ENCODE measurements at places on chromosomes 12 and 14.

DNA sequence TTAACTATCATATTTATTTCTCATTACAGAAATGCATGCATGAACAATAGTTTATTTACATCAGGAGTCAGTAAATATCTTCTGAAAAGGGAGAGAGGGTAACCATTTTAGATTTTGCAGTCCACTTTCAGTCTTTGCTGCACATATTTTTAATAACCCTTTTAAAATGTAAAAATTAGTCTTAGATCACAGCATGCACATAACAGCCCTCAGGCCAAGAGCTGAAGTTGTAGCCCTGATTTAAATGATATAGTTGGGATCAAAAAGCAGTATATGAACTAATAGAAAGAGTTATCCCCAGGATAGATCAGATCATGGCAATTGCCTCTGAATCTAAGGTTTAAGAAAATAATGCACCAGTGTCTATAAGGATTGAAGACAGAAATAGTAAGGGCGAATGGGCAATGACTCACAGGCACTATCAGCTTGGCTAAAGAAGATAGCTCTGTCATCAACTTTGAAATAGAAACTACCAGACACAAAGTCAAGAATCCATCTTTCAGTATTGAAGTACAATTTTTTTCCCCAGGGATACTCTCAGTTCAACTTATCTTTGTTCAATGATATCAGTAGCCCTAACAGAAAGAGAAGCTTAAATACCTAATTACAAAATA lies 13.1 kb upstream of the CLEC7A start:
- DNase-seq = no peak

GRCh38 chr12:130152386-130152785 lies 9.9 kb upstream of the FZD10 start:
- no peak for DNase-seq

- no peak for DNase-seq
These were observed 46.9 kb downstream of the EFCAB11 start for GRCh38 chr14:89907655-89908054.

- DNase-seq = no peak
These were observed 54.9 kb downstream of the SLC16A7 start for GRCh38 chr12:59650588-59651228.

- DNase-seq = no peak
These were observed 14.9 kb downstream of the ITGA7 start for GRCh38 chr12:55692631-55693322.

GRCh38 chr12:42278128-42278510 lies 40.1 kb upstream of the YAF2 start:
- no peak for DNase-seq

DNA sequence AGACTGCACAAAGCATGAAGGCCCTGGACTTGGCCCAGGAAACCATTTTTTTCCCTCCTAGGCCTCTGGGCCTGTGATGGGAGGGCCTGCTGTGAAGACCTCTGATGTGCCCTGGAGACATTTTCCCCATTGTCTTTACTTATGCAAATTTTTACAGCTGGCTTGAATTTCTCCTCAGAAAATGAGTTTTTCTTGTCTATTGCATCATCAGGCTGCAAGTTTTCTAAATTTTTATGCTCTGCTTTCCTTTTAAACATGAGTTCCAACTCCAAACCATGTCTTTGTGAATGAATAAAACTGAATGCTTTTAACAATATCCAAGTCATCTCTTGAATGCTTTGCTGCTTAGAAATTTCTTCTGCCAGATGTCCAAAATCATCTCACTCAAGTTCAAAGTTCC lies 43.7 kb upstream of the TRHDE start:
- no peak for DNase-seq

DNA sequence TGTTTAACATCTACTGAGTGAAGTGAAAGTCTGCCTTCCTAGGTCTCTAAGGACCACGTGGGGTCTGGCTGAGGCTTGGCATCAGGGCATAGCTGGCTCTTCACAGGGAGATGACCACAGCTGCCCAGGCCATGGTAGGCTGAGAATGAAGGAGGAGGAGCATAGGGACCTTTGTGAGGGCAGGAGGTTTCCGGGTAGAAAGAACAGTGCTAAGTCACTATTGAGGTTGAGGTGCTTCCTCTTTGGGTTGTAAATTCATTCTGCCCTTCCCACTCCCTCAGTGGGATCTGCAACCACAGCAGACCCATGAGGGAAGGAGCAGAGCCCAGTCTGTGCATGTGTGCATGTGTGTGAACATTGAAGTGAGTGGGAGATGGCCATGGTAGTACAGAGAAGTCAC lies 909.6 kb downstream of the VRK1 start:
- no peak for DNase-seq

- DNase-seq = no peak
These were observed 1016.4 kb downstream of the NRXN3 start for GRCh38 chr14:79186523-79186922.

GRCh38 chr14:33315217-33315616 lies 376.5 kb downstream of the NPAS3 start:
- DNase-seq = no peak
